ENCODE measurements at places on chromosomes 7 and 10.

DNA sequence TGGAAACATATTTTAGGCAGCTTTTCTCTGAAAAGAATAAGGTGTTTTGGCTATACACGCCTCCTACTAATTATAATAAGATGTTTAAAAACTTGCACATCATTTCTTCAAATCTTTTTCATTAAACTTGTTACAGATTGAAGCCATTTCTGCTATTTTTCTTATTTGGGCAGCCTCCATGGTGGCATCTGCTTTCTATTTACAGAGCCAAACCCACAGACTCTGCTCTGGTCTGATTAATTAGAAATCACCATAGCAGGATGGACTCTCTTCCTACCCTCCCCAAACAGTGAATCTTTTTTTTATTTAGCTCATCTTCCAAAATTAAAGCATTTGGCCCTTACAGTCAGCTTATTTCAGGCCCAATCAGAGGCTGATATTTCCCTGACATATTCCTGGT, 85.7 kb upstream of the AOAH start:
- DNase-seq = no peak

- DNase-seq = no peak
Measured at GRCh38 chr7:30166155-30166840, 31.5 kb downstream of the MTURN start.

DNA sequence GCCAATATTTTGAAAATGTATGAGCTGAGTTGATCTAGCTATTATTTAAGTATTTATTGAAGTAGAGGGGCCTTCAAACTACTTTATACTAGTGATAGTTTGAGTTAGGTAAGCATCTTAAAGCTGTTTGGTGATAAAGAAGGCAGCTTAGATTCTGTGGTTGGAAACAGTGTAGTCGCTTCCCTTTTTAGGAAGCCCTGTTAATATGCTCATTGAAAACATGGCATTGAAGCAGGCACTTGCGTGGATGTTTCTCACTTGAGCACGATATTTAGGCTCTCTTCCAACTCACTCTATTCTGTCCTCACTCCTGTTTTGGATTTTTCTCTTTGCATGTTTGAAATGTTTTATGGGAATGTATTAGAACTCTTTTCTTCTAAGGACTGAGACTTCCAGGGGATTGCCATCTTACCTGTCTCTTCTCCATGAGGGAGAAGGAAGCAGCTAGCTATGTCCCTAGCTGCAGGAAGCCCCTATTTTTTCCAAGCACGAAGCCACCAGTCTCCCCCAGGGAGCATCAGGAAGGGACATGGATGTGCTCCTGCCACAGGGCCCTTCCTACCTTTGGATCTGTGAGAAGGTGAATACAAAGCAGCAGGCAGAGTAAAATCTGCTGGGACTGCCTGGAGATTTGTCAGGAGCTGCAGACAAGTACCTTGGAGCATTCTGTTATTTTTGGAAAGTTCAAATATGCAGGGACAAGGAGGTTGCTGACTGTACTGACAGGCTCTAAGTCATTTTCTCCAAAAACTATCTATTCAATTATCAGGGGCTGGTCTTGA, 22.0 kb upstream of the BMPR1A start:
- DNase-seq = no peak

DNA sequence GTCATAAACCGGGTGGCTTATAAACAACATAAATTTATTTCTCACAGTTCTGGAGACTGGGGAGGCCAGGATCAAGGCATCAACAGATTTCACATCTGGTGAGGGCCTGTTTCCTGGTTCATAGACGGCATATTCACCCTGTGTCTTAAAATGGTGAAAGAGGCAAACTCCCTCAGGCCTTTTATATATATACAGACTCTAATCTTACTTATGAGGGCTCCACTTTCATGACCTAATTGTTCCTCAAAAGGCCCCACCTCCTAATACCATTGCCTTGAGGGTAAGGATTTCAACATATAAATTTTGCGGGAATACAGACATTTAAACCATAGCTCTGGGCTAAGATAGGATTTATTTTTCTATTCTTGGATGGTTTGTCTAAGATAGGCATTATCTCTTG, 187.2 kb downstream of the PPP1R3A start:
- no peak for DNase-seq

GRCh38 chr10:29987471-29987870, 71.9 kb downstream of the JCAD start:
- no peak for DNase-seq

Measured in KG1 (cell line).